ENCODE measurements at places on chromosomes 16 and 17.

GRCh38 chr16:66603537-66604375, 748 bp upstream of the CMTM3 start:
- peak; percentile 92 for DNase-seq

DNA sequence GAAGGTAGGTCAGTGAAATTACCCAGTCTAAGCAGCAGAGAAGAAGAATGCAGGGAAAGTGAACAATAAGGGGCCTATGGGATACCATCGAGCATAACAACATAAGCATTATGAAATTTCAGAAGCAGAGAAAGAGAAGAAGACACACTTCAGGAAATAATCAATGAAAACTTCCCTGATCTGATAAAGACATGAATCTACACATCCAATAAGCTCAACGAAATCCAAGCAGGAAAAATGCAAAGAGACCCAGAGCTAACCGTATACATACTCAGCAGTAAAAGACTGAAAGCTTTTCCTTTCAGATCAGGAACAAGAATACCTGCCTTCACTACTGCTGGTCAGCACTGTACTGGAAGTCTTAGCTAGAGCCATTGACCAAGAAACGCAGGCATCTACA, 38.6 kb downstream of the WDR45B start:
- DNase-seq, result no peak

DNA sequence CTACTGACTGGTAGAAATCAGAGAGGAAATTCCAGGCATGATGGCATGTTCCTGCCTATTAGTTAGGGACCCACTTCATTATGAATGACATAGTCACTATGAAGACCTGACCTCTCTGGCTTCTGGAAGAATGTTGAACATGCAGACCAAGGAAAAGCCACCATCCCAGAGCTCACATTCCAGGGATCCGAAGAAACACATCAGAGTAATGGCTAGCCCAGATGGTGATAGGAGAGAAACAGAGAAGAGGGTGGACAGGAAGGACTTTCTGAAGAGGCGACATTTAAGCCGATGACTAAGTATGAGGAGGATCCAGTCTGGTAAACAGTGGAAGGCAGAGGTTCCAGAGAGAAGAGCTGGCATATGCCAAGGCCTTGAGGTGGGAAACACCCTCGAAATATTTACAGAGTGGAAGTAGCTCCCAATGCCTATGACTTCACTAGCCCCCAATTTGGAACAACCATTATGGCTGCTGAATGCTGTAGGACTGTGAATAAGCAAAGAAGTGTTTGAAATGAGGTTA, 216.2 kb downstream of the RBFOX1 start:
- DNase-seq, result no peak

DNA sequence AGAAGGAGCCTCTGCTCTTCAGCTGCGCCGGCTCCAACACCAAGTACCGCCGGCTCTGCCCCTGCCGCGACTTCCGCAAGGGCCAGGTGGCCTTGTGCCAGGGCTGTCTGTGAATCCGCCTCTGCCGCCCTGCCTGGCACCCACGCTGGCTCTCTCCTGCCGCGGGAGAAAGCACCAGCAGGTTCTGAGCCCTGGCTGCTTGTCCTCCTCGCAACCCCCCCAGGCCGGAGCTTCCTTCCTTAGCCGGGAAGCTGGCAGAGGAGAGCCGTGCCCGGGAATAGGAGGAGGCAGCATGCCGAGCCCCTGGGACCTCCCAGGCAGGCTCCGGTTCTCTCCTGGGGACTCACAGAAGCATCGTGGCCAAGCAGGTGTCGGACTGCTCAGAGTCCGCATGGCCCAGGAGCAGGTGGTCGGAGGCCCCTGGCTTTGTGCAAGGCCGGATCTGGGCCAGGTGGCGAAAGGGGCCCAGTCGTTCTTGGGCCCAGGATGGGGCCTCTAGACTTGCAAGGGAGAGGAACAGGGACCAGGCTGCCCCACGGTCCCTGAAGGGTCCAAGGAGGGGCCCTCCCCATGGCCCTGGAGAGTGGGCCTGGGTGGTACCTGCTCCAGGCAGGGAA, 80.6 kb downstream of the MGAT5B start:
- DNase-seq, result no peak

- DNase-seq, result no peak
These were observed 950 bp upstream of the MYO1C start for GRCh38 chr17:1493291-1493980.

- DNase-seq, result no peak
These were observed 92.3 kb downstream of the LITAF start for GRCh38 chr16:11494433-11494832.

DNA sequence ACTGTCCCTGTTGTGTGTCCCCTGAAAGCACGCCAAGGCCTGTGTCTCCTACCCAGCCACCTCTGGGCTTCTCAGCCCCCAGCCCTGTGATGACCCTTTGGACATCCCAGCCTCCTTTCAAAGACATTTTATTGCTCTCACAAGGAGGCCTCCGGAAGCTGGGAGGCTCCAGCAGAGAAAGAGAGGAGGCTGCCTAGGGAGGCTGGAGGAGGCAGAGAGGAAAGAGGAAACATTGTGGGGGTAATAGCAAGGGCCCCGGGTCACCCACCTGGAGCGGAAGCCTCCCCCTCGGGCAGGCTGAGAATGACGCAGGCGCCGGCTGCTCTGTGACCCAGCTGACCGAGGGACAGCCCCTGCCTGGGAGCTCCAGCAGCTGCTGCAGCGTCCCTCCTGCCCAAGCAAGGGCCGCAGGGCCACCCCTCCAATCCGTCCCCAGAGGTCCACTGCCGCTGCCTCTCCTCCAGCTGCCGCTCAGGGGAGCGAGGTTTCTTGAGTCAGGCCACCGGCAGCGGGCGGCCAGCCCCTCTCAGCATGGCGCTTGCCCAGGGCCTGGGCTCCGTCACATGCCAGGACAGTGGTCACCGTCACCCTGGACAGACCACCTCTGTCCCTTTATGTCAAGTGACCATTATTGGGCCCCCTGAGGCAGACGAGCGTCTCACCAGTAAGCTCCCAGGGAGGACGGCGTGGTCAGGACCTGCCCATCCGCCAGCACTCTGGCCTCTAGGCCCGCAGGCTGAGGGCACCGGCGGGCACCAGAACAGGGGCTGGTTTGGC, 29.3 kb downstream of the ACTG1 start:
- DNase-seq, result no peak
